ENCODE measurements at places on chromosomes 1 and 21.

DNA sequence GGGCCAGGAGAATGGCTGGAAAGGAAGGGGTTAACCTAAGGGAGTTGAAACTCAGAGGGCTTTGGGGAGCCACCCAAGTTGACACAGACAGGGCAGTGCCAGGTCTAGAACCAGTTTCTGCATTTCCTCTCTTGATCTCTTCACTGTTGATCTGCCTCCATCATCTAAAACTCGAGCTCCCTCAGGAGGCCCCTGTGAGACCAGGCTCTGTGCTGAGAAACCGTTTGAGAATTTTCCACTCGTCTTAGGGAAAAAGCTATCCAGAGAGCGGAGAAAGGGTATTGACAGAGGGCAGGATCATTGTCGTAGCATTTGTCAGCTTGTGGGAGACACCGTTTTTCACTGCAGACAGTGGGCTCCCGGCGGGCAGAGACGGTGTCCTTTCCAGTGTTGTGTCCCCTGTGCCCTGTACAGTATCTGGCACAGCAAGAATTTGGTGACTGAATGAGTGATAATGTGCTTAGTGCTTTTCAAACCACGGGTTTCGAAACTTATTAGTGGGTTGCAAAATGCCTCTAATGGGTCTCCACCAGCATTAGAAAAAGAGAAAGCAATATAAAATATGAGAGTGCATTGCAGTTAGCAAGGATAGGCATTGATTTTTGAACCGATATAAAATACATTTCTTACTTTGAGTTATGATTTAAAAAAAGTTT is 31.1 kb downstream of the PROK1 start:
- DNase-seq, result no peak

DNA sequence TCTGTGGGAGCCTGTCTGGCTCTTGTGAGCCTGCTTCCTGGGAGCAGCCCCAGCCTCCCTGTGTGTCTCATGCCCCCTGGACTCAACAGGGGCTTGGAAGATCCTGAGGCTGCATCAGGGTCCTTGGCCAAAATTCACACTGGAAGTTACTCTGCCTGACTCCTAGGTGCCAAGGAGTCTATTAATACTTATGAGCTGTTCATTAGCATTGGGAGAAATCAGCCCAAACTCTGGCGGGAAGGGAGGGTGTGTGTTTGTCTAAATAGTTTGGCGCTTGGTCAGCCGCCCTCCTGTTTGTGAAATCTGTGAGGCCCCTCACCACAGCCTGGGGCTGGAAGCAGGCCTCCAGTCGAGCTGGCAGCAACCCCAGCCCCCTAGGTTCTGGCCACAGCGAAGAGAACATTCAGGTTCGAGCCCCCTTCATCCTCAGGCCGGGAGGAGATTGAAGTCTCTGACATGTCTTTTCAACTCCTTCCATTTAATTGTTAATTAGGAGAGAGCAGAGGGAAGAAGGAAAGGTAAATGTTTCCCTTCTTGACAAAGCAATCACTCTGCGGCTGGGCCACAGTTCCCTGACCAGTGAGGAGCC is 82.1 kb upstream of the F3 start:
- DNase-seq, result no peak

DNA sequence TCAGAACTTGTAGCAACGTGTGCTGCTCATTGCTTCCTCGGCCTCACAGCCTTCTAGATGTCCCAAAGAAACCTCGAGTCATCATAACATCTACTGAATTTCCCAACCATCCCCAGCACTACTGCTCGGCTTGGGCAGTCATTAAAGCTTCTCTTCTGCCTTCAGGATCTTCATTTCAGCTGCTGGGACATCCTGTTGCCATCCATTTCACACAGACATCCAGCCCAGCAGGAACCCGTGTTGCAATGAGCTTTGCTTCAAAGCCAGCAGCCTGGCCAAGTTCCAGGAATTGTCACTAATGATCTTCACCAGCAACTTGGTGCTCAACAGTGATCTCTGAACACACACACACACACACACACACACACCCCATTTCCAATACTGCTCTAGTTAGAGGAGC is 18.5 kb downstream of the WLS start:
- DNase-seq, result no peak

DNA sequence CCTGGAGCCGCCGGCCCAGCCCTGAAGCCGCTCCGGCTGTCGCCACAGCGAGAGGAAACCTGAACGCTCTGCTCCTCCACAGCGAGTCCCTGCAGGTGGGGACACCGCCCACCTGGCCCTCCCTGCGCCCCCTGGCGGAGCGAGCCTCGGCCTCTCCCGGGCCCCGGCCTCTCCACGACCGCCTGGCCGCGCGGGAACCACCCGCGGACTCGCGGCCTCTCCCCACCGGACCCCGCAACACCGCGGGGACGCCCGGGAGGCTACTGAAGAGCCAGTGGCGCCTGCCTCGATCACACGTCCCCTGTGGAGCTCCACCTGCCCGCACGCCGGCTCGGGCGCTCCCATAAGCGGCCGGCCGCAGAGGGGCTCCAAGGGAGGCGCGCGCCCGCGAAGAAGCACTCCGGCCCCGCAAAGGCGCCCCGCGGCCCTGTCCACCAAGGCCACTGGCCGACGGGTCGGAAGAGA is 109.6 kb downstream of the KCNN3 start:
- DNase-seq, result peak; percentile 80

- no peak for DNase-seq
Measured at GRCh38 chr1:218366322-218367052, 21.4 kb downstream of the TGFB2 start.

DNA sequence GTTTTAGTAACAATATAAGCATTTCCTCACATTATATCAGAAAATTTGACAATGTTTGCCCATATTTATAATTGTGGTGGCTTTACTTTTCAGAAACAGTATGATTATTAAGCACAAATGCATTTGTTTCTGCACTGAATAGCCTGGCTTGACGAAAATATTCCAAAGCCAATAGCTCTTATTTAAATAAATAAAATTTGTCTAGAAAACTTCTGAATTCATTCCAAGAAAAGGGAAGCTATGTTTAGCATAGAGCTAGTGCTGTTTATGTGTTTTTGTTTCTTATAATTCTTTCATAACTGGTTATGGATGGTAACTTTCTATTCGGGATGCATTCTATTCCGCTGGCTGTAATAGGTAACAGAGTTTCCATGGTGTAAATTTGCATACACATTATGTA is 268.6 kb downstream of the PTBP2 start:
- DNase-seq, result no peak

DNA sequence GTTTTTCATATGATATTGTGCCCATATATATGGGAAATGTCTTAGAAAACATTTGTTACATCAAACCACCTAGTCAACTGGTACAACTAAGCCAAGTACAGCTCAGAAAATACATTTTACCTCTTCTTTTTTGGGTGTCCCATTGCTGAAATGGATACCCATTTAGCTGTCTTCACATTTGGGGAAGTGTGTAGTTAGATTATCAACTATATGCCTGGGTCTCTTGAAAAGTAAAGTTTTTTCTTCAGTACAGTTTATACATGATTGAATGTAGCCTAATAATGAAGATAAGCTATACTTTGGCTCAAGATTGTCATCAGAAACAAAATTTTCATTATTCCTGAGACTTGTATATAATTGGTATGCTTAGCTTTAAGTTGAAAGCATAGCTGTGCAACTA is 2.0 kb downstream of the AGO3 start:
- DNase-seq, result no peak

DNA sequence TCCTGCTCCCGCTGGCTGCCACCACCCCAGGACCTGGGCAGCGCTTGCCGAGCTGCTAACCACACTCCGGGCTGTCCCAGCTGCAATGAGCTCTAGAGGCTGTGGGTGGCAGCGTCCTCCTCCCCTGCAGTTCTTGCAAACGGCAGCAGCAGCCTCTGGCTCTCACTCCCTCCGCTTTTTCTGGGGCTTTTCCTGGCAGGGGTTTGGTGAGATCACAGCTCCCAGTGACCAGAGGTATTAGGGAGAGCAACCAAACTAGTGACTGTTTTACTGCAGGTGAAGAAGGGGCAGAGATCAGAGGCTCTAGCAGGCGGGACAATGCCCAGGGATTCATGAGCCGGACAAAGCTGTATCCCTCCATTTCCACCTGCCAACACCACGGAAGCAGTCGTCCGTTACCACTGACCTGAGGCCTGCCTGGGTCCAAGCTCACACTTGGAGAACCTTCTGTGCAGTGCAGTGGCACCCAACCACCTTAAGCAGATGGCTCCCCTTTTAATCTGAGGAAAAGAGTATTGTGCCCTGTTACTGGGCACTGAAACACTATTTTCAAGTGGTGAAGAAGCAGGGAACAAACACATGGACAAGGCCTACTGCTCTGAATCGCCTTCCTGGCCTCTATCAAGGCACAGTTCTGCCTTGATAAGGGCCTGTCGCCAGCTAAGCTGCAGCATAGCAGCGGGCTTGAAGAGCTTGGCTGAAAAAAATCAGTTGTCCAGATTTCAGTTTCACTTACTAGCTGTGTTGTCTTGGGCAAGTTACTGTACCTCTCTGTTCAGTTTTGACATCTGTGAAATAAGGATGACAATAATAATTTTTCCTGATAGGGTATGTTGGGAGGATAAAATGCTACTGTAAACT is at the start of gene F5:
Gene F5 (minus strand): TSS at position 87 of the 861 bp plus-strand sequence. CDS start 95 bp downstream, outside the sequence.
- DNase-seq, result peak; percentile 50

GRCh38 chr1:68142461-68142860 is 89.9 kb downstream of the WLS start:
- no peak for DNase-seq

DNA sequence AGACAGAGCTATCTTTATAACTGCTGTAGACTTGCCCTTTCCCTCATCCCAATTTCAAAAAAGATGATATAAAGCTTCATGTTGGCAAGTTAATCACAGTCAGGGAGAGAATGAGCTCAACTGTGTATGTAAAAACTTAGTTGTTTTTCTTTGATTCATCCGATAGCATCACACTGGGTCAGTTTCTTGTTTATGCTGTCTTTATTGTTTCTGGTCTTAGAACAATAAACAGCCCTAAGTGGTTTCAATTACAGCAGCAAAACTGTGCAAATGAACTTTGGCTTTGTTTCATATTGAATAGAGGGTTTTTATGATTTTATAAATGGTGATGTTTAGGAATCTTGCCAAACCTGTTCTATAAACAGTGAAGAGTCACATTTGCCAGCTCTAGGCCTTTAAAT is 423.8 kb upstream of the CXADR start:
- no peak for DNase-seq

DNA sequence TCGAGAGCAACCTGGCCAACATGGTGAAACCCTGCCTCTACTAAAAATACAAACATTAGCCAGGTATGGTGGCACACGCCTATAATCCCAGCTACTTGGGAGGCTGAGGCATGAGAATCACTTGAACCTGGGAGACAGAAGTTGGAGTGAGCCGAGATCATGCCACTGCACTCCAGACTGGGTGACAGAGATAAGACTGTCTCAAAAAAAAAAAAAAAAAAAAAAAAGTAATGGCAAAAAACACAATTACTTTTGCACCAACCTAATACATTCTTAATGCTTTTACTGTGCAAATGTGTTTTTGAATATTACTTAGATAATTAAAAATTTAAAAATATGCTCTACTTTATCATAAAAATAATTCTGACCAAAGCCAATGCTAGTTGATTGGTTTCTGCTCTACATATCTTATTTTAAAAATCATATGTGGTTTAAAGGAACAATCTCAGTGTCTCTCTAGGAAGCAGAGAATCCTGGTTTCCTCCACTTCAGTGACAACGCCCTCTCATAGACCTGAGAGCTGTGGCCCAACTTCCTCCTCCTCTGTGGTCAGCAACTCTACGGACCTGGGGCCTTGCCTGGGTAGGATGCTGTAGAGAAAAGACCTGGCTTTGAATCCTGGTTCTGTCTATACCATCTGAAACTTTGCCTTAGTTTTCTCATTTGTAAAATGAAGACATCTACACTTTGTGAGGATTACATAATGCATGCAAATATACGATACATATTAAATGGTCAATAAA is 64.7 kb downstream of the TGFBR3 start:
- DNase-seq, result no peak

DNA sequence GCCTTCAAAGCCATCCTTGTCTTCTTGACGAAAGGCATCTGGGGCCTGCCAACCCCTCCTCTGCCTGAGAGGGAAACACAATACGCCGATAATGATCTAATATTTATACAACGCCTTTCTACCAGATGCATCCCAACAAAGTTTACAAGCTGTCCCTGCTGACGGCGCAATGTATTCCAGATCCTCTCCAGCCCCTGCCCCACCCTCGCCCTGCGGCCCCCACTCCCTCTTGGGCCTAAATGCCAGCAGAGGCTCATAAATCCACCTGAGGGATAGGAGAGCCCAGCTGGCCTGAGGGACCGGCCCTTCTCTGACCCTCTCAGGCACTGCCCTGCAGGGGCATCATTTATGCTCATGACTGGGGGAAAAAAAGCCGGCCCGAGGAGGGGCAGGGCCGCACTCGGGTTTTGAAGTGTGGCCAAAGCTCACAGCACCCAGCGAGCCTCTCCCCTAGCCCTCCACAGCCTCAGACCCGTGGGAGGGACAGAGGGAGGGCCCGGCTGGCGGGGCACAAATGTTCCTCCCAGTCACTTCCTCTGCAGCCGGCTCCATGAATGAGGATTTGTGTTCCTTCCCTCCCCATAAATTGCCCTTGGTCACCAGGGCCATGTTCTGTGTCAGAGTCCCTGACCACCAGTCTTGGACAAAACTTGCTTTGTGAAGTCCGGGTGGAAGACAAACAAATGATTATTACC is 140.3 kb downstream of the FOXD2 start:
- no peak for DNase-seq

- DNase-seq, result no peak
Measured at GRCh38 chr1:6172549-6172948, 7.6 kb downstream of the CHD5 start.

- no peak for DNase-seq
Measured at GRCh38 chr1:54754486-54755285, 9.6 kb downstream of the PARS2 start.

DNA sequence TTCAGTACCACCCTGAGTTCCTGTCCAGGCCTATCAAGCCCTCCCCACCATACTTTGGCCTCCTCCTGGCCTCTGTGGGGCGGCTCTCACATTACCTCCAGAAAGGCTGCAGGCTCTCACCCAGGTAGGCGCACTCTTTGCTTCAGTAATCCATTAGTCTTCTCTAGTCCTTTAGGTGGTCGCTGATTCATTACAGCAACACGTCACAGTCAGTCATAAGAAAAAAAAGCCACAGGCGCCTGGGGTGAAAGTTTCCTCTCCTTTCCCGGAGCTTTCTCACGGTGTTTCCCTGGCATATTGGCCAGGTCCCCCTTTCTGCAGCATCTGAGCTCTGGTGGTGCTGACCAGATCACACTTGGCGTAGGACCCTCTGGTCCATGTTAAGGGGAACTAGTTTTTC is 12.1 kb downstream of the SLFNL1 start:
- no peak for DNase-seq

- no peak for DNase-seq
Measured at GRCh38 chr1:5745800-5746610, 246.2 kb downstream of the NPHP4 start.
